ENCODE measurements at places on chromosomes 11 and 22.

- DNase-seq = no peak
Observed at GRCh38 chr22:32707971-32708370, 93.5 kb upstream of the TIMP3 start.

- no peak for DNase-seq
Observed at GRCh38 chr11:25057861-25058260, 561.0 kb downstream of the LUZP2 start.

- no peak for DNase-seq
Observed at GRCh38 chr11:122981388-122982264, at the start of gene BSX. TSS of gene BSX (minus strand) at chr11:122981834. CDS start at chr11:122981671, 163 bp downstream.

- no peak for DNase-seq
Observed at GRCh38 chr11:22567759-22568158, 57.9 kb downstream of the FANCF start.

- DNase-seq = no peak
Observed at GRCh38 chr11:78708388-78708787, 133.7 kb upstream of the NARS2 start.

DNA sequence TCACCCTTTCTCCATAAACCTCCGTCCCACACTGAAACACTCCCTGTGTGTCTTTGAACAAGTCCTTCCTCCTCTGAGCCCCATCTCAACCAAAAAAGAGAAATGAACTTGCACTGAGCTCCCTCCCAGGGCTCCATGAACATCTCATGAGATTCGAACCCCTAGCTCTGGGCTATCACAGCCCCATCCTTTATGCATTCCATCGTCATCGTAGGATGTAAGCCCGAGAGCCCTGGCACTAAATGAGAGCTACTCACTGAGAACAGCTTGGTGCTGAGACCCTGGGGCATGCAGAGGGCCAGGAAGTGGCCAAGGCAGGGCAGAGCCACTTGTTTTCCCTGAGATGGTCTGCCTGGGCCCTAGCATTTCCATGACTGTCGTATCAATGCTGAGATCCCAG, 12.9 kb upstream of the SLC43A3 start:
- DNase-seq = no peak

- DNase-seq = no peak
Observed at GRCh38 chr11:126485021-126485792, 129.7 kb downstream of the ST3GAL4 start.

GRCh38 chr11:19995145-19995544, 165.1 kb downstream of the DBX1 start:
- DNase-seq = no peak

GRCh38 chr11:105858841-105859240, 163.2 kb downstream of the MSANTD4 start:
- no peak for DNase-seq

GRCh38 chr22:45784357-45785277, 113.0 kb downstream of the ATXN10 start:
- no peak for DNase-seq

DNA sequence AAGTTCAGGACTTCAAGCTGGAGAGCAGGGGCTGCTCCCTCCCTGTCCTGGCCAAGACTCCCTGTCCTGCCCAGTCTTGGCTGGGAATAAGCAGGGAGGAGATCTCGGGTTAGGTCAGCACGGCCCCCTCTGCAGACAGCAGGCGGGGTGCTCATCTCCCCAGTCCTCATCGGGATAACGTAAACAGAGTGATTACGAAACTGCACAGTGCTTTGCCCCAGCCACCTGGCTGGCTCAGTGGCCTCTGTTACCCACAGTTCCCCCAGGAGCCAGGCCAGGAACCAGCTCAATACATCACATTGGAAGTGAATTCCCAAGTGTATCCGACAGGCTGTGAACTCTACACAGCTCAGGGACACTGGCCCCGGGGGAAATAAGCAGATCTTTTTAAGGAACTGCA, 42.7 kb upstream of the KCNJ11 start:
- DNase-seq = no peak
